ENCODE measurements at places on chromosomes 13 and 19. TPM values are rescaled to one million over a fixed set of nuclear protein-coding genes. Genes with fewer than 3 reads are reported as not detected.

The ZNF83 gene
- total RNA-seq: 12.9 TPM

DNA sequence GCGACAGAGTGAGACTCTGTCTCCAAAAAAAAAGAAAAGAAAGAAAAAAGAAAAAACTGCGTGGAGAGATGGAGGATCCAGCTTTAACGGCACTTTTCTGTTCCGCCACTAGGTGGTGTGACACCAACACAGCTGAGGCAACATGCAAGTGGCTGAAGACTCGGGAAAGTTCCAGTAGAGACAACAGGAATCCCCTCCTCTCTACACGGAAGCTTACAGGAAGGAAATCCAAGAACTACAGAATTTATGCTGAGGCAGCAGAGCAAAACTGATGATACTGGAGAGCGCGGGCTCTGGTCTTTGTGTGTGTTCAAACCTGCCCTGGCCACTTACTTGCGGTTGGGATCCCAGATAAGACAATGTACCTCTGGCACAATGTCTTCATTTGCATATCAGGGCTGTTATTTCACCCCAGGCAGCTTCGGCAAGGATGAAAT, 9.9 kb downstream of the RANBP3 start:
- no peak for DNase-seq

The DCLK1 gene
- total RNA-seq: 8.4 TPM

DNA sequence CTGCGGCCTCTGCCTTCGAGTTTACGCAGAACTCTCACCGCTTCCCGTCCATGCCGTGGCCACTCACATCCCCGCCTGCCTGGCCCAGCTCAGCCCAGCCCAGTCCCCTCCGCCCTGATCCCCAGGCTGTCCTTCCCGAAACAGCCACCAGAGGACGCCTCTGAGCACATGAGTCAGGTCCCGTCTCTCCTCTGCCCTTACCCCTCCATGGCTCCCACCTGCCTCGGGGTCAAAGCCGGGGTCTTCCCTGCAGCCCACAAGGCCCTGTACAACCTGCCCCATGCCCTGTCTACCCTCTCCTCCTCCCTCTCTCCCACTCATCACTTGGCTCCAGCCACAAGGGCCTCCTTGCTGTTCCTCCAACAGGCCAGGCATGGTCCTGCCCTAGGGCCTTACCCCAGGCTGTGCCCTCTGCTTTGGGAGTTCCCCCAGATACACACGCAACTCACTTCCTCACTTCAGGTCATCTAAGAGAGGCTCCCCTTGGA, 8.1 kb upstream of the SEMA6B start:
- DNase-seq: no peak

DNA sequence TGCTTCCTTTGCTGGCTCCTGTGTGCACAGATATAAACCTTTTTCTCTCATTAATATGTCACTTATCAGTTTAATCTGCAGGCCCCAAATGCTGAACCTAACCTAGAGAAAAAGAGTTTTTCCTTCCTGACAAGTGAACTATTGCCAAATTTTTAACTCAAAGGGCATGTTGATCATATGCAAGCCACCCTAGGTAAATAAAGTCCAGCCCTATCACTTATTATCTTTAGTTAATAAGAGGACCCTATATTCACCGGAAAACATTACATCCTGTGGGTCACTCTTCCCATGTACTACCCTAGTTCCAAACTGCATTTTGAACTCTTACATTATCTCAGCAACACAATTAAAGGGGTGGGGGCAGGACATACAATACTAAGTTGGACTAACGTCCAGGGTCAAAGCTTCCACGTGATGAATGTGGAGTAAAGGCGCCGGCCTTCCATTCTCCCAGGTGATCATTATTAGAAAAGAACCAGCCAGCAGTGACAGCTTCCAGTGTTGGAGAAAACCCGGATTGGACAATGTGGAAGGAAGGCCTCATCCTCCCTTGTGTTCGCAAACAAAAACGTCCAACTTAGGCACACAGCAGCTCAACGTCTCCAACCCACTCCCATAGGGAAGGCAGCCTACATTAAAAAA, 86.6 kb downstream of the STK24 start:
- no peak for DNase-seq

The TMC4 gene
- 45.6 TPM for total RNA-seq

All from esophagus squamous epithelium (tissue), 5 donors.